ENCODE measurements at places on chromosomes 5 and 9.

GRCh38 chr9:20620650-20621470 is 1.4 kb downstream of the MLLT3 start:
- DNase-seq = peak; percentile 62

DNA sequence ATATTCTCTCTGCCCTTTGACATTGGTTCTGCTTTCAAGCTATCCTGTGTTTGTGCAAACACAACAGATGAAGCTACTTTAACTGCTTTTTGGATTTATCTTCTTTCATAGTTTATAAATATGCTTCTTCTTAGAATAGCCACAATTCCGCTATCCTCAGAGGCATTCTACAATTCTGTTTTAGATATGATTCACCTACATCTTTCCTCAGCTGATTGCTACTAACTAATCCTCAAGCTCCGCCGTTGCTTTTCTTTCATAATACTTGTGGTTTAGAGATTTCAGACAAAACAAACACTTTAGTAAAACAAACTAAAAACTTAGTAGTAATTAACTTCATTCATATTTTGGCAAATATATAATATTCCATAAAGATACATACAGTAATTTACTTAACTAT is 52.5 kb downstream of the ECPAS start:
- no peak for DNase-seq

GRCh38 chr5:12023614-12024241 is 119.5 kb upstream of the CTNND2 start:
- no peak for DNase-seq

DNA sequence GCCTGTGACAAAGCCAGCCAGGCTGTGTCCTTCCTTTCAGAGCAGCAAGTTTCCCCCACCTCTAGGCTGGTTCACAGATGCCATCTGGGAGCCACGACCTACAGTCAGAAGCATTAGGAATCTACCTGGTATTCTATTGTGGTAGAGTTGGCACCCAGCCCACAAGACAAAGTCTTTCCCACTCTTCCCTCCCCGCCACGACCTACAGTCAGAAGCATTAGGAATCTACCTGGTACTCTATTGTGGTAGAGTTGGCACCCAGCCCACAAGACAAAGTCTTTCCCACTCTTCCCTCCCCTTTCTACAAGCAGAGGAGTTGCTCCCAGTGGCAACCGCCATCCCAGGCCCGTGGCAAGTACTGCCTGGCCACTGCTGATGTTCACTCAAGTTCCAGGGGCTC is 157.8 kb upstream of the TNC start:
- no peak for DNase-seq

DNA sequence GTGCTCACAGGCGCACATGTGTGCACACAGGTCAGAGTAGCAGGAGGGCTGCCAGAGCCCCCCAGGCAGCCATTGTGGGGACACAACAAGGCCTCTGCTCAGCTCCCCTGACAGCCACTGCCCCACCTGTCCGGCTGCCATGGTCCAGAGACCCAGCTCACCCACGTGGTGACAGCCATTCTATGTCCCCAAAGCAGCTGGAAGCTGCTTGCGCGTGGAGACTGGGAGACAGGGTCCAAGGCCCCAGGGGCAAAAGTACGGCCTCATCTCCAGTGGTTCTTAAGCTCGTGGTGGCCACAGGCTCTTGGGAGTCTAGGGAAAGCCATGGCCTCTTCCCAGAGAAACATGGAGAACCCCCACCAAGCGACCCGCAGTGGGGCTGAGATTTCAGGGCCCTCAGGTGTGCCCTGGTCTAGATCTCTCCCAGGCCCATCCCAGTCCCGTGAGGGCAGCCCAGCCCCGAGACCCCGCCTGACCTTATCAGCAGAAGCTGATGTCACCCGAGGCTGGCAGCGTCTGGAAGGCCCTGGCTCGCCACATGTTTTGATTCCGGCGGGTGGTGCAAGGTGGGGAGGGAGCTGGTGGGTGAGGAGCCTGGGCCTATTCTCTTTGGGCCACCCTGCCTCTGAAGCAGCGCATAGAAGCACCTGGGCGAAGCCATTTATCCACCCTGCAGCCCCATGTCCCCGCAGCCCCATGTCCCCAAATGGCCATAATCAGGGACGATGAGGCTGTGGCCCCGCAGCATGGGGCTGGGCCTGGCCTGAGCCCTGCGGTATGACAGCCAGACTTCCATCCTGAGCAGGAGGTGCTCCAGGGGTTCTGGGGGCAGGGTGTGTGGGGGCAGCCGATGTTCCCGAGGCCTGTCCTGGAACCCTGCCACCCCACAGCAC is 31.7 kb downstream of the GLT6D1 start:
- DNase-seq = no peak

DNA sequence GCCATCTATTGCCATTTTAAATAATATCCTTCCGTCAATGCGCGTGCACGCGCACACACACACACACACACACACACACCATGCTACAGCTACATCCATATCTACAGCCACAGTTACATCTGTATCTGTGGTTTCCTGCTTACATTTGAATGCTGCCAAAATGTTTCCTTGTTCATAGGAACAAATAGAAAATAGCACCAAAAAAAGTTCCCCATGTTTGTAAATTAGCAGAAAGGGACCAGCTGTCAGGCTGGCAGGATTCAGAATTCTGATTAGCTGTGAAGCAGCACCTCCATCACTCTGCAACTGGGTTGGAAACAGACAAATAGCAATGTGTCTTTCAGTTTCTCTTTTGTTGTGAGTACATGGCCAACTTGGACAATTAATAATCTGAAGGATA is 601.5 kb downstream of the IRX1 start:
- no peak for DNase-seq

DNA sequence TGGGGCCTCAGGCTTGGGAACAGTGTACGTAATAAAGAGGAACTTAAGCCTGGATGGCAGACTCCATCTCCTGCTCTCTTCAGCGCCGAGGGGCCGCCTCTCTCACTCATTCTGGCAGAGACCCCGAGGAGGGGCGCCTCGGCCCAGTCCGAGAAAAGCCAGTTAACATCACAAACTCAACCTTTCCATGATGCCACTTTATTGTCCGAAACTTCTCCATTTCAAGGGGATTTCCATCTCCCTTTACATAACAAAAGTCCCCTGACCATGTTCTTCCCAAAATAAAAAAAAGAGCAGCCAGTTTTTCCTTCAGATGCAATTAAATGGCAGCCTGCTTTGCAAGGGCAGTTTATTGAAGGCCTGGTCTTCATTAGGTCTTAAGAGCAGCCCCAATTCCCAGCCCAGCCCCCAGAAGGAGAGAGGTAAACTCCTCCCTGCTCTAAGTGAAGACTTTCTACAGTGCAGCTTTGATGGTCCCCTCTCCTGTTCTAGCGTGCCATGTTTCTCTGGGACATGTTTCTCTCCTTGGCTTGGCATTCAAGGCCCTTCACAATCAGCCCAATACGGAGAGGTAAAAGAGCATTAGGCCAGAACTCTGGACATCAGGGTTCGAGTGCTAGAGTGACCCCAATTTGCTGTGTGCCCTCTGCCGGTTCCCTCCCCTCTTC is 19.5 kb upstream of the RAB14 start:
- no peak for DNase-seq

DNA sequence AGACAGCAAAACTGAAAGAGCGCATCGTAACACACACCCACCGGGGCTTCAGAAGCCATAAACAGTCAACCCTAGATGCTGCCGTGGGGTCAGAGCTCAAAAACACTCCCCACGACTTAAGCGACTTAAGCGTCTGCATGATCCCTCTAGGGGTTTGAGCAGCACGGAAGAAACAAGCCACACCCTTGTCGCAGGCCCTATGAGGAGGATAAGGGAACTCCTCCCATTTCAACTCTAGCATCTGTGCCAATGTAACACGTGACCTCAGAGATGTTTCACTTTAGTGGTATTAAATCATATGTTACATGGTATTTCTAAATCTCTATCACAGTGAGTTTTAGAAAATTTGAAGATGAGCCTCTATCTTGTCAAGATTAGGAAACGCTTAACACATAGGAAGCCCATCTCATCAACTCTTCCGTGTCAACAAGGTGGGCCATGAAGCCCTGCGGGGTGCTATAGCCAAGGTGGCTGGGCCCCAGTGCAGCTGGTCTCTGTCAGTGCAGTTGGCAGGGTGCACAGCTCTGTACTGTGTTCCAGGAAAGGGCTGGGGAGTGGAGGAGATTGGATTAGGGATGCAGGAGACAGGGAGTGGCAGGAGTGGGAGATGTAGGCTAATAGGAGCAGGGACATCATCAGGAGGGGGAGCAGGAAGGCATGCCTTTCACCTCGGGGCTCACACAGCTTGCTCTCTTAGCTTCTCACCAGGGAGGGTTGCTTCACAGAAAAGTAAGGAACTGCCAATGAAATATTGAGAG is 33.1 kb downstream of the ZCCHC9 start:
- DNase-seq = no peak

- no peak for DNase-seq
These were observed 71.7 kb downstream of the GLIS3 start for GRCh38 chr9:4228142-4228541.

DNA sequence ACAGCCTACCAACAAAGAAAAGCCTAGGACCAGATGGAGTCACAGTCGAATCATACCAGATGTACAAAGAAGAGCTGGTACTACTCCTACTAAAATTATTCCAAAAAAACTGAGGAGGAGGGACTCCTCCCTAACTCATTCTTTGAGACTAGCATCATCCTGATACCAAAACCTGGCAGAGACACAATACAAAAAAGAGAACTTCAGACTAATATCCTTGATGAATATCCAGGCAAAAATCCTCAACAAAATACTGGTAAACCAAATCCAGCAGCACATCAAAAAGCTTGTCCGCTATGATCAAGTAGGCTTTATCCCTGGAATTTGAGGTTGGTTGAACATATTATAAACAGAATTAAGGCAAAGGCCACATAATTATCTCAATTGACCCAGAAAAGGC is 900.4 kb upstream of the ARRDC3 start:
- DNase-seq = no peak

GRCh38 chr9:93642961-93643360 is 66.6 kb downstream of the PHF2 start:
- no peak for DNase-seq

DNA sequence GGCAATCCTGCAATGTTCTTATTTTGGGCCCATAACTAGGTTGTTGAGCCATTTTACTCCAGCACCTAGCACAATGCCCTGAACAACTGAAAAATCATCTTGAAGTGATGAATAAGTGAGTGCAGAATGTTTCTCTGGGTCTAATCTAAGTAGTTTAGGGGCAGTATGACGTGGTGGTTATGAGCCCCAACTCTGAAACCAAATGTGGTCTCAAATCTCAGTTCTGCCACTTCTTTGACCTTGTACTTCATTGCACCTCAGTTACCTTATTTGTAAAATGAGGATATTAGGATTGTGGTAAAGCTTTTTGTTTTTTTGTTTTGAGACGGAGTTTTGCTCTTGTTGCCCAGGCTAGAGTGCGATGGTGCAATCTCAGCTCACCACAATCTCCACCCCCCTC is 80.9 kb upstream of the SNX2 start:
- no peak for DNase-seq
